ENCODE measurements at places on chromosomes 6 and 20.
A peak's percentile ranks its signal among the peaks of the same experiment; 100 is the strongest.

DNA sequence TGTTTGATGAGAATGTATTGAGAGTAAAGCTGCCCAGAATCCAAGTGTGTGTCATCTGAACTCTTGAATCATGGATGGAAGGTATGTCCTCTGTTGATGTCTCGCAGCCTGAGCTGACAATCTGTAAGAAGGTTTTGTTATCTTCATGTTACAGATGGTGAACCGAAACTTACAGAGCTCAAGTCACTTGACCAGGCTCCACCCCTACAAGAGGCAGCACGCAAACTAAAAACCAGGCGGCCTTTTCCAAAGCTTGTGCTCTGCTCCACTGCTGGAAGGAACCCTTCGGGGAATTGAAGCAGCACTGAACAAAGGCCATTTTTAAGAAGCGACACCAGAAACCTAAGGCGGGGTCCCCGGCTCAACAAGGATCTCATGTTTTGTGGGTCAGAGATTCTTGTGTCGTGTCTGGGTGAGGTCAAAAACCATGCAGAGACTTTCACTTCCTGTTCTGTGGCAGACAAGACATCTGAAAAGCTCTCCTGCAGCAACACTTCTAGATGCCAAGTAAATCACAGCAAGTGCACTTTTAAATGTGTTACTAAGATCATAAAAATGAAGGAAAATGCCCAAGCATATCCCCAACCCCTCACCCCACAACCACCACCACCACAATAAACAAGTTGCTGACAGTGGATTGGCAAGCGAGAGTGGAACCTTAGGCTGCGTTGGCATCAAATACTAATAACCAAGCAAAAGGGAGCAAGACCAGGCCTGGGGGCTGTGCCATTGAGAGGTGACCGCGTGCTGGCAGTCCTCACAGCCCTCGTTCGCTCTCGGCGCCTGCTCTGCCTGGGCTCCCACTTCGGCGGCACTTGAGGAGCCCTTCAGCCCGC lies 27.3 kb downstream of the NQO2 start:
- peak; percentile 22 for DNase-seq

GRCh38 chr6:131958095-131958494 lies 6.9 kb upstream of the CCN2 start:
- no peak for DNase-seq

GRCh38 chr6:167738386-167738785 lies 88.3 kb upstream of the AFDN start:
- DNase-seq, result no peak

DNA sequence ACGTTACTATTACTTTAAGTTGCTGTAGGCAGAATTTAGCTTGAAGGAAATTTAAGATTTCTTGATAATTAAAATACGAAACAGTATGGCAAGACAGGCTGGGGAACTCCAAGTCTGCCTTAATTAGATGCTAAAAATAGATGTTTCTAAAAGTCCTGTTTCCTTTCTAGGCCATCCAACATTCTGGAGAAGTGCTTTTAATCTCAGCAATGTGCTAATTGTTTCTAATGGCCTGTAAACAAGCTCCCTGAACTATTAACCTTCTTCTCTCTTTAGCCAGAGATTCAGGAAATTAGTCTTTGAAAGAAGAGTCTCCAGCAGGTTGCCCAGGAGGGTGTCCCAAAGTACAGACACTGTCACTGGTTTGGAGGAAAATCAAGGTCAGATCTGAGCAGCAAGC lies 677.3 kb upstream of the AGPAT4 start:
- DNase-seq, result no peak

GRCh38 chr6:72635636-72636035 lies 13.8 kb downstream of the KCNQ5 start:
- no peak for DNase-seq

- no peak for DNase-seq
Measured at GRCh38 chr6:157755746-157756411, 67.2 kb upstream of the SNX9 start.

DNA sequence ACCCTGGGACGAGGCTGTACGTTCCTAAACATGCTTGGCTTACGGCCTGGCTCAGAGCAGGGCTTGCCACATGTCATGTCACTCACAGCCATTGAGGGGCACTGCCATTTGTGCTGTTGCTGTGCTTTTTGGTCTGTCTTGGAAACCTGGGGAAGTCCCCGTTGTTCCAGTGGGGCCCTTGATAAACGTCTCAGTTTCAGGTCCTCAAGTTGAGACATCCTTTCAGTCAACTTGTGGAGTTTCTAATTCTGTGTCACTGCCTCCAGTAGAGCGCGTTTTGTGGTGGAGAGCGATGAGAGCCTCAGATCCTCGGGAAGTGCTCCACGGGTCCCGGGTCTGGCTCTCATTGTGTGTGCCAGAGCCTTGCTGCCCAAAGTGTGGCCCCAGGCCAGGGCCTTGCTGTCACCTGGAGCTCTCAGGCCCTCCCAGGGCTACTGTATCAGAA lies 43.0 kb upstream of the CCR6 start:
- peak; percentile 48 for DNase-seq

GRCh38 chr6:169970306-169970988 lies 219.0 kb downstream of the ERMARD start:
- DNase-seq, result no peak

- DNase-seq, result no peak
Measured at GRCh38 chr6:47195011-47195650, 114.6 kb downstream of the TNFRSF21 start.

GRCh38 chr6:157198425-157199279 lies 124.7 kb downstream of the TMEM242 start:
- DNase-seq, result no peak

GRCh38 chr20:62143957-62144825 lies 622 bp downstream of the SS18L1 start:
- no peak for DNase-seq

DNA sequence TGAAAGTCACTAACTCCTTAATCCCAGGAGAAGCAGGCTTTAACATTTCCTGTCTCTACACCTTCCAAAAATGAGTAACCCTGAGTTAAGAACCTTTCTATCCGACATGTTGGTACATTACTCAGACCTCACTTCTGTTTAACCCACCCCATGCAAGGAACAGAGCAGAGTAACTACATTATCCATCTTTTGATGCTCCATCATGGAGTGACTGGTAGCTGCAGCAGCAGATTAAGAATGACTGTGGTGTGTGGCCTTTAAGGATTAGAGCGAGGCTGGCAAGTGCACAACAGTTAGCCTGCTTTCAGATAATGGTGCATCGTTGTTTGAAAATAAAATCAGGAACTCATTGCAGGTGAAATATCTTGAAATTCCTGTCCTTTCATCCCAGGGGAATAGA lies 2.0 kb downstream of the TRAF3IP2 start:
- no peak for DNase-seq

DNA sequence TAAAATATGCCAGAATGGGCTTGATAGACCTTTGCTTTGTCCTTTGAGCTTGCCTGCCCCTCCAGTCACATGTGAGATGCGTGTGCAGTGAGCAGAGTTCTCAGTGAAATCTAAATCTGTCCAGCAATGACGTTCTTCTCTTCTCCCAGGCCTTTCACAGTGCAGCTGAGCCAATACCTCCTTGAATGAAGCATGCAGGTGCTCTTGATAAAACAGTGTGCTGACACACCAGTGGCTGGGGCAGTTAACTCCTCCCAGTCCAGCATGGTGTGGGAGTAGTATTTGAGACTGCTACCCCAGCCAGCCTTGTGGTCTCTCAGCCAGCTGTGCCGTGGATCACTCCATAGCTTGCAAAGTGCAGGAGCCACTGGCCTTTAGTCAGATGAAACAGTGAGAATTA lies 240.5 kb downstream of the FARS2 start:
- no peak for DNase-seq

GRCh38 chr20:4962241-4962855 lies 39.0 kb downstream of the SLC23A2 start:
- DNase-seq, result peak; percentile 29

- DNase-seq, result no peak
Measured at GRCh38 chr6:46901882-46902314, 19.8 kb downstream of the ADGRF5 start.

DNA sequence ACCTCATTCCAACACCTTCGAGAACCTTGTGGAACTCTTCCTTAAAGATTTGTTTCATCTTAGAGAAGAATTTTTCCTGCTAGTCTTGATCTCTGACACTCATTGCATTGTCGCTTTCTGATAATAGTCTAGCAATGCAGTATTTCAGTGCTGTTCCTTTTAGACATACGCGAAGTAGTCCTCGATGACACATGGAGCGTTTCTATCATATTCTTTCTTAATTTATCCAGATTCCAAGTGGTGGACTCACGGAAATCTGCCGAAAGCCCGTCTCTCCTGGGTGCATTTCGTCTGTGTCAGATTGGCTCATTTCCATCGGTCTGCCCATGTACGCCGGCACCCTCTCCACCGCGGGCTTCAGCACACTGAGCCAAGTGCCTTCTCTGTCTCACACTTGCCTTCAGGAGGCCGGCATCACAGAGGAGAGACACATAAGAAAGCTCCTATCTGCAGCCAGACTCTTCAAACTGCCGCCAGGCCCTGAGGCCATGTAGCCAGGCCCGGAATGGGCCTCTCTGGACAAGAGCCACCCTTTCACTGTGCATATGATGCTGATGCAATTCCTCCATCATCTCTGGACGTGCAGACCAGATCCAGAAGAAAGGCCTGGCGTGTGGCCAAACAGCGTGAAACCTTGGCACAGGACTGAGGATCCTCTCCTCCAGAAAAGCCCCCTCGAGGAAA lies 198.6 kb upstream of the UST start:
- DNase-seq, result no peak

GRCh38 chr6:51489133-51489532 lies 598.3 kb downstream of the PKHD1 start:
- DNase-seq, result no peak

DNA sequence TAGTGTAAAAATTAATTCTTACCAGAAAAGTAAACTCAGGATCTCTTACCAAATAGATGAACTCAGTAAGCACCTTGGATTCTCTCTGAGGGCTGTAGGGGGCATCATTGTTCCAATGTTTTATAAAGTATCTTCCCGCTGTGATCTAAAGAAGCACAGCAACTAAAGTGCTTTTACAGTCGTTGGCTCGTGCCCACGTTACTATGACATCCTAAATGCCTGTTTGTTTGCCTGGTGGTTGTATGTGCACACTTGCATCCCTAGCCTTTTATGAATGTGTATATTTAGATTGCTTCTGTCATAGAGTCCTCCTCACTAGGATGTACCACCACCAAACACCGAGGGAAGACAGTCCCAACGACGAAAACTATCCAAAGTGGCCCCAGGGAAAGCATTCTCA lies 34.5 kb downstream of the SLX4IP start:
- no peak for DNase-seq

- no peak for DNase-seq
Measured at GRCh38 chr6:34324738-34325444, 67.6 kb downstream of the NUDT3 start.

- no peak for DNase-seq
Measured at GRCh38 chr6:119533603-119534279, 184.2 kb upstream of the MAN1A1 start.

DNA sequence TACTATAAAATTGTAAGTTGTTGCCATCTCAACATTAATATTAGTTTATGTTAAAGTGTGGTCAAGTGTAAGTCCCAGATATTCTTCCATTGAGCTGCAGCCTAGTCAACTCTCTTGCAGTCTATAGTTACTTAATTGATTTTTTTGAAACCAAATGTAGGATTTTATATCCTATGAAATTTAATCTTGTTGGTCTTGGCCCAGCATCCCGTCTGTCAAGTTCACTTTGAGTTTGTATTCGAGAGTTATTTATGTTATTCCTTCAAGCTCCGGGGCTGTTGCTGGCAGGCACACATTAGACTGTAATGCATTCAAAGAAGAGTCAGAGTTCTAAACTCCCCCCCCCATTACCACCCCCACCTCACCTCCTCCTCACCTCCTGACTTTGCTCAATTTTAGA lies 71.0 kb upstream of the SPACA1 start:
- no peak for DNase-seq

DNA sequence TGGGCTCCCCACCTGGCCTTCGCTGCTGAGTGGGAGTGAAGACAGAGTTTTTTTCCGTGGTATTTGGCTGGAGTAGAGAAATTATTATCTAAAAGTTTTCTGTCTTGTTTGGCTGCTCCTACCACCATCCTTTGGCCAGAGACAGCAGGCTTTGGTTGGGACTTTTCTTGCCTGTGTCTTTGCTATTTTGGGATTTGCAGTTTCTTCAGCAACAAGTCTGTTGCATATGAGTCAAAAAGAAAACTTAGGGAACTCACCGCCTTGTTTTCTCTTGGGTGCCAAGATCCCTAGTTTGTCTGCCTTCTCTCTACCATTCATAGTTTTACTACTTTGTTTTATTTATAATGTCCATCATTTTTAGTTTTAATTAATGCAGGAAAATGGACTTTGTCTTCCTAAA lies 683.8 kb downstream of the DOK5 start:
- no peak for DNase-seq

DNA sequence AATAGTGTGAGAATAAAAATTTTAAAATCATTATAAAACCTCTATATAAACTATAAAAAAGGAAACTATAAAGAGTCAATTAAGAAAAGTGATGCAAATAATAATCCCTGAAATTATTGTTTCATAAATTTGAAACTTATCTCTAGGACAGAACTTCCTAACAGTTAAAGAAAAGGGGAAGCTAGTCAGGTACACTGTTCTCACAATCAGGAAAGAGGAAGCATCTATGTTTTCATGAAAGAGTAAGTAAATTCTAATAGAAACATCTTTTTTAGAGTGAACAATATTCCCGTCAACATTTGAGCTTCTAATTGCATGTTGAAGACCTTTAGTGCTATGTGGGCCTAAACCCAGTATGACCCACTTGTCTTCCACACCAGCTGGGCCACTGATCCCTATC lies 1.2 kb upstream of the ADGRF1 start:
- DNase-seq, result no peak

GRCh38 chr20:13037727-13038126 lies 29.0 kb downstream of the SPTLC3 start:
- no peak for DNase-seq

DNA sequence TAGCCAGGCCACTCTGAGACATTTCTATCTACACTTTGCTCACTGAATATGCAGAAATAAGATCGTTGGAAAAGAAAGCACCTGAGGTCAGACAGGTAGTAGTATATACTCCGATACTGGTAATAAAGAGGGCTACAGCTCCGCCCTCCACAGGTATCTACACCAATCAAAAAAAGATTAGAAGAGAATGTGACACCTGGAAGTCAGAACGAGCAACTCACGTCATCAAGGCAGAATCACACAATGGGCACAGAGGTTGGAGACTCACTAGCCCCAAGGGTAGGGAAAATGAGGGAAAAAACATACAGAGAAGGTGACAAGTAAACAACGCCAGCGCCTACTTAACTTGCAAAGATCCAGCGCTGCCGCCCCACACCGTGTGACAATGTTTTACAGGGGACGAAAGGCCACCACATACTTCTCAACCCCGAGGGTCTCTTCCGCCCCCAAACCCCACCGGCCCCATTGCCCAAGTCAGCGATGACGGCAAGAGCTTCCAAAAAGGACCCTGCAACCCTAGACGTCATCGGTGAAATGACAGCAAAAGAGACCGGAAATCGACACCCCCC lies 653 bp downstream of the LMBRD1 start:
- DNase-seq, result peak; percentile 58

DNA sequence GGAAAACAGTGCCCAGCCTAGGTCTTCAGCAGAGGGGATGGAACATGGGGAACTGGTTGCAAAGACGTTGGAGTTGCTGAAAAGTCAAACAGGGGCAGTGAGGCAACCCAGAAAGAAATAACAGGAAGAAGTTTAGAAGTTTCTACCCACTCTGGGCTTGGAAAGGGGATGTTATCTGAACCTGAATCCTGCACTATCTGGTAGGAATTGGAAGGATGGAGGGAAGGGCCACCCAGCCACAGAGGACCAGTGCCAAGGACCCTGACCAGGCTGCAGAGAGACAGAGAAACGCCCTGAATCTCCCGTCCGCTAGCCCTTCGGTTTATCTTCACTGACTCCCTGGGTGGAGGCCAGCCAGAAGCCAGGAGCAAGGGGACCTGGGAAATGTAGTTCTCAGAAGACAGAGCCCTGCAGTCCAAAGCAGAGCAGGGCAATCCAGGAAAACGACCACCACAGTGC lies 217.3 kb upstream of the RREB1 start:
- DNase-seq, result no peak
